ENCODE measurements at places on chromosomes 5 and 9.

- DNase-seq: no peak
These were observed 110.5 kb downstream of the MEGF10 start for GRCh38 chr5:127400946-127401670.

- DNase-seq: no peak
These were observed 36.1 kb downstream of the CAAP1 start for GRCh38 chr9:26856413-26857032.

- DNase-seq: no peak
These were observed 83.4 kb downstream of the PARP8 start for GRCh38 chr5:50749873-50750272.

- DNase-seq: no peak
These were observed 116.7 kb upstream of the HAPLN1 start for GRCh38 chr5:83837265-83837907.

DNA sequence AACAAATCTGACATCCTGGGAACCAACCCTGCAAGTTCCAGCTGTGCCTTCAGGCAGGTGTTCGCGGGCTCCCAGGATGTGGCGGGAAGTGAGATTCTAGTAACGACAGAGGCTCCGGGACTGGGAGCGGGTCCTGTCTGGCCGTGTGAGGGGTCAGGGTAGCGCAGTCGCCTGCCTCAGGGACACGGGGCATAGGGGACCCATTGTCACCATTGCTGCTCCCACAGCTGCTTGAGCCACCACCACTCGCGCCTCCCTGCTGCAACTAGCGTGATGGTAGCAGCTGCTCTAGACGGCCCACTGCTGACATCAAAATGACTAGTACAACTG lies 468.5 kb downstream of the CDH9 start:
- DNase-seq: no peak

DNA sequence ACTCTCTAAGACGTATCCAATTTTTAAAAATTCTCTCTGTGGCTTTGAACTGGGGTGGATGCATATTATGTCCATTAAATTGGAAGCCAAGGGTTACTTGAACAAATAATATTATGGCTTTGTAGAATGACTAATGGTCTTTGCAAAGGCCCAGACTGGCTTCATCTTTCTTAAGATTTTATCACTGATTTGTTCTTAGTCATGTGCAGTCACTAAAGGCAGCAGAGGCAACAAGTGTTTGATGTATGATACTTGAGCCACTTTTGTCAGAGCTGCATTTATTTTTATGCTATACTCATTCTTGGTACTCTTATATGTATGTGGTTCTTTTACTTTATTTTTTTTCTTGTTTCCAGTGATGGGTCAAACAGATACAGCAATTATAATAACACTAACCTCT lies 152.2 kb downstream of the NR2F1-AS1 start:
- no peak for DNase-seq
